Fibroblast of skin of left biceps (primary cell): ENCODE measurements at places on chromosomes 7 and 10.

- DNase-seq, result peak; percentile 69
Measured at GRCh38 chr7:29987811-29988317, 1.7 kb downstream of the SCRN1 start.

- no peak for DNase-seq
Measured at GRCh38 chr10:3828404-3829155, 43.6 kb upstream of the KLF6 start.

- DNase-seq, result no peak
Measured at GRCh38 chr7:79713276-79713675, 259.8 kb upstream of the MAGI2 start.

DNA sequence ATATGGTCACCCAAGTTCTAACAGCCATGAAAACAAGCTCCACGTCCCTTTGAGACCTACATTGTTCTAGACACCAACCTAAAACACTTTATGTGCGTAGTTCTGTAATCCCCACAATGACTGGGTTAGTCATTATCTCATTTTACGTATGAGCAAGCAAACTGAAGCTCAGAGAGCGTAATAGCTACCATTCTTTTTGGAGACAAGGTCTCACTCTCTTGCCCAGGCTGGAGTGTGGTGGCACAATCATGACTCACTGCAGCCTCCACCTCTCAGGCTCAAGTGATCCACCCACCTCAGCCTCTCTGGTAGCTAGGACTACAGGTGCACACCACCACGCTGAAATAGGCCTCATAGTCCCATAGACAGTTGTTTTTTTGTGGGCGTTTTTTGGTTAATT lies 10.5 kb downstream of the DAGLB start:
- no peak for DNase-seq

DNA sequence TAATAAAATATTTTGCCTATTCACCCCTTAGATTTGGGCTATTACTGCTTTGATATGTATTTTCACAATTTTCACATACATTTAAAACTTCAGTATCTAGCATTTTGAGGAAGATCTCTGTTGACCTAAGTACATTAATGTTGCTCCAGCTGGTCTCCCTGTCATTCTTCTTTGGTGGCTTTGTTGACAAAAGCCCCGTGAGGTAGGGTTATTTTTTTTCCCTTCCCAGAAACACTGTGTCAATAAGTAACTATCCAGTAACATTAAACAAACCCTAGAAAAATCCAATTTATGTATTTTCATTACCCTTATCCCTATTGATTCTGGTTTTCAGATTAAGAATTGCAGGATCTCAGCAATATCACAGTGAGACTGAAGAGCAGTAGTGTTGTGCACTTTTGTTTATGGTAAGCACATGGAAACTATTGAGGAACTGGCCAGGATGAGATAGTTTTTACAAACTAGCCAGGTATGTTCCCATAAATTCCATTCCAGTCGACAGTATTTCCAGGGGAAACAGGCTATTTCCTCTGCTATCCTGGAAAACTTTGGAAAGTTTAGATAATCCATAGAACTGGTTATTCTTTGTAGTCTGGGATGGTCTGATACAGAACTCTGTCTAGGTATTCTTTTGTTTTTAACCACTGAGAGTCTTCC lies 198.2 kb downstream of the PON1 start:
- no peak for DNase-seq

DNA sequence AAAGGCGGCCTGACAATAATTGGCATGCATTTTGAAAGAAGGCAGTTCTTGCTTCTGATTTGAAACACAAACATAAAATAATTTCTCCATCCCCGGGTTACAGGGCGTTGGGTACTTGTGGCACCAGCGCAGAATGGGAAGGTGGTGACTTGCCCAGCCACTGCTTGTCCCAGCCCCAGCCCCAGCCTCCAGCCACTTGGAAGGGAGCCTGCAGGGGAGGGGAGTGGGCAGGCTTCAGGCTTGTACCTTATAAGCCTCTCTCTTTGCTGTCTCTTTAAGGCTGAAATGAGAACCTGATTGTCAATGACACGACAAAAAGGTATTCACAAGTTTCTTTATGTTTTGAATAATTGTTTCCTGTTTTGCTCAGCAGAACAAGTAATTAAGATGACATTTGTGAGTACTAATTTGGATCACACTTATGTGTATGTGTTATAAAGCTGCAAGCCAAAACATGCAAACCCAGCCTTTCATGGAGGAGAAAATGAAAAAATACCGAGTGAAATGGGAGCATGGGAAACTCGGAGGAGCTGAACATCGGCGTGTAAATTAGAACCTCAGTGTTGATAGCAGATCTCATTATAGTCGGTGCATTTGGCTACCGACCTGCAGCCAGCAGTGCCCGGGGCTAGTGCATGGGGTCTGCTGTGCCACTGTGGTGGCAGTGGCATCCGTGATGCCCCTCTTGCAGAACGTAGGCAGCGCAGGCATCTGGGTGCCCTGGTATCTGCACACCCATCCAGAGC lies 129.9 kb downstream of the EBF3 start:
- DNase-seq, result no peak

DNA sequence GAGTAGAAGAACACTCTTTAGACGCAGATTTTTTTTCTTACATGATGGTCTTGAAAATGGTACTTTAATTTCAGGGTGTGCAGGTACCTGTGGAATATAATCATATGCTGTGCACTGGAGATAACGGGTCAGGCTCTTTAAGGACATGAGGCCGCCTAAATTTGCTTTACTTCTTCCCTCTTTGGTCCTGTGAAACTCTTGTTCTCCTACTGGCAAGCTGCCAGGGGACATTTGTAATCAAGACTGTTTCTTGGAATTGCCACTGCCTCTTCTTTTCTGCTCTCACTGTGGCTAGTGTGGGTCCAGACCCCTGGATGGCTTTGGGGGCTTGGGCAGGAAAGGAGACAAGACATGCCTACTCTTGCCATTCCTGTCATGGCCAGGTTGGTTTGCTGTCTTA lies 146.0 kb downstream of the SND1 start:
- no peak for DNase-seq

- no peak for DNase-seq
Measured at GRCh38 chr7:91750091-91750490, 130.4 kb downstream of the MTERF1 start.

GRCh38 chr7:79668292-79668691 lies 214.8 kb upstream of the MAGI2 start:
- no peak for DNase-seq

DNA sequence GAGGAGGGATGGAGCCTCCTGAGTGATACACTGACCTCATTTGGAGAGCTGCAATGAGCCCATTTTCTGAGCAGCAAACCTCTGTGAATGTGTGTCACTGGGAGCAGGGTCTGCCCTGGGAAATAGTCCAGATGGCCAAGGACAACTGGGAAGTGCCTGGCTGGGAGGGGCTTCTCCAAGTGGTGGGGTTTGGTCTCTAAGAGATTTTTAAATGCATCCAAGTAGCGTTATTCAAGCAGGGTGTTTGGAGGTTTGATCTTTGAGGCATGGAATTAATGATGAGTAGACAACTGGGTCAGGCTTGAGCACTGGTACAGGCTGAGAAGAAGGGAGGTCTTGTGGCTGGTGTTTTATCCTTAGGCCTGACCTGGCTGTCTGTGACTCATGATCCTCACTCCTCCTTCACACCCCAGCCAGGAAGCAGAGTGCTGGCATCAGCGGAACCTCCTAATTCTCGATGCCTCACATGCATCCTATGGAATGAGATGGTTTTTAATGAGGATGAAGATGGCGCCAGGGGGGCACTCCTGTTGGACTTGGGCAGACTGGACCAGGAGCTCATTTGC lies 3.3 kb downstream of the GOLGA7B start:
- DNase-seq, result no peak

- DNase-seq, result peak; percentile 81
Measured at GRCh38 chr7:68245688-68246087, 1249.1 kb downstream of the TYW1 start.

DNA sequence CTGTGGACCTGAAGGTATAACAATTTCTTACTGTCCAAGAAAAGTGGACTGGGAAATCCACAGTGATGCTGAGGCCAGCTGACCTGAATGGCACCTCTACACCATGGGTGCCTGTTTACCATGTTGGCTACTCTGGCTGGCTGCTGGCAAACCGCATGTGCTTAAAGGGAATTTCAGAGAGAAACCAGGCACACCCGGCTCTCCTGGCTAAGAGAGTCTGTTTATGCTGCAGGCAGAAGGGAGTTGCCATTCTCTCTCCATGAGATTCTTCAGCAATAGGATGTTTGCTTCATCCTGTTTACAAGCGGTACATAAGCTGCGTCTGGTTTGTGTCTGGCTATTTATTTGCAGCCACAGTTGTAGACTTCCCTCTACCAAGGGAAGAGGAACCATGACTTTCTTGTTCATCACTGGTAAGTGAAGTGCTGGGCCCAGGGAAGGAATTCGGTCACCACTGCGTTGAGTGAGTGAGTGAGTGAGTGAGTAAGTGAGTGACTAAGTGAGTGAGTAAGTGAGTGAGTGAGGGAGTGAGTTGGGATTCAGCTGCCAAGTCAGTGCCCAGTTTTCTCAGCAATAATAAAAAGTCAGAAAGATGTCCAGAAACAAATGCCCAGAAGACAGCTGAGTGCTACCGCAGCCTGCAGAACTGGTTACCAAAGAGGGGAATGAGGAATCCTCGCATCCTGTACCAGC lies 90.4 kb downstream of the COBL start:
- DNase-seq, result no peak

DNA sequence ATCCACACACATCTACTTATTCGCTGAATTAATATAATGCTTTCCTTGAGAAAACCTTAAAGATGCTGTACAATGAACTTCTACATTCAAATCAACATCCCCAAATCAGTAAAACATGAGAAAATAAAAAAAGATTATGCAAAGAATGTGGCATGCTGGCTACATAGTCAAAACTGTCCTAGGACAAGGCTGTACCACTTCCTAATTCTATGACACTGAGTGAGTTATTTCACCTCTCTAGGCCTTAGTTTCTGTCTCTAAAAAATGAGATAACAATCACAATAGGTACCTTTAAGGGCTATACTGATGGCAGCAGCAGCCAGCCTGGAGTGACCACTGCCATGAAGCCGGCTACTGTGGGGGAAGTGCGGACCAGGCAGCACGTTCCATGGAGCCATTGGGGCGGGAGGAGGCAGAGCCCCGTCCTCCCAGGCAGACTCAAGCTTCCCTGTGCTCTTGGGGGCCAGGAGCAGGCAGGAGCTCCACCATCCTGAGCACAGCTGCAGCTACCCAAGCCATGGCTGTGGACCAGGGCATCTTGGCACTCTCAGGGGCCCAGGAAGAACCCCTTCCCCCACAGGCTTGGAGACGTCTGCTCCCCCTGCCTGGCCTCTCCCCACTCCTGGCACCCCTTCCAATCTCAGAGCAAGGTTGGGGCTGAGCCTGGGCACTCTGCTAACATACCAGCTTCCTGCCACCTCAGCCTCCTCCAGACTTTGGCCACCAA lies 110.2 kb downstream of the ELAPOR2 start:
- DNase-seq, result no peak

DNA sequence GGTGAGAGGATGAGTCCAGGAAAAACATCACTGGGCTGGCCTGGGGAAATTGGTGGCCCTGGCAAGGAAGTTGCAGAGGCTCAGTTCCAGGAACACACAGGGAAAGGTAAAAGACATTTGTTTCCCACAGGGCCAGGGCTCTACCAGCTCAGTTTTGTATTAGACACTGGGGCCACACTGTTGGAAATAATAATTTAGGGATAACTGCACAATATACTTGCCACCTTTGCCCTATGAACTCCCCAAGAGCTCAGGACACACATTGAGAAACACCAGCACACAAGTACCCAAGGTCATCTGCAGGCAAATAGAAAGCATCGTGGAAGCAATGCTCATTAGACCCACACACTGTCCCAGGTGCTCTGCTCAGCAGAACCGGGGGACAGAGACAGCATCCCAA lies 617.6 kb downstream of the PTPRN2 start:
- DNase-seq, result no peak

DNA sequence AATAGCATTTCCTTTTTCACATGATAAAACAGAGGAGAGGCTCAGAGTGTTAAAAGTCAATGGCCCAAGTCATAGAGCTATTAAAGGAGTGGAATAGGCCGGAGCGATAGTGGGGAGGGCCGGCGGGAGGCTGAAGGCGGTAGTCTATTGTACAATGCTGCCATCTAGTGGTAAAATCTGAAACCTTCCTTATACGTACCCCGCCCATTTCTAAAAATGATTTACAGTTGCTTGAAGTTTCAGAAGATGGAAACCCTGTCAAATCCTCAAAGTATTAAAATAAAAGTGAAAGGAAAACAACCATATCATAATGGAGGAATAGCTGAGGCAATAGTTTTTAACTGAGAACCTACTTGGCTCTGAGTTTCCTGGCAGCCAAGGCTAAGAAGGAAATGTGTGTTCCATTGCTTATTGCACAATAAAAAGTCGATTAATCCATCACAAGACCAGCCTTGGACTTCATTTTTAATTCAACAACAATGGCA lies 209.1 kb downstream of the CCSER2 start:
- DNase-seq, result no peak

- DNase-seq, result peak; percentile 50
Measured at GRCh38 chr7:93914581-93915066, 6.9 kb upstream of the GNG11 start.

DNA sequence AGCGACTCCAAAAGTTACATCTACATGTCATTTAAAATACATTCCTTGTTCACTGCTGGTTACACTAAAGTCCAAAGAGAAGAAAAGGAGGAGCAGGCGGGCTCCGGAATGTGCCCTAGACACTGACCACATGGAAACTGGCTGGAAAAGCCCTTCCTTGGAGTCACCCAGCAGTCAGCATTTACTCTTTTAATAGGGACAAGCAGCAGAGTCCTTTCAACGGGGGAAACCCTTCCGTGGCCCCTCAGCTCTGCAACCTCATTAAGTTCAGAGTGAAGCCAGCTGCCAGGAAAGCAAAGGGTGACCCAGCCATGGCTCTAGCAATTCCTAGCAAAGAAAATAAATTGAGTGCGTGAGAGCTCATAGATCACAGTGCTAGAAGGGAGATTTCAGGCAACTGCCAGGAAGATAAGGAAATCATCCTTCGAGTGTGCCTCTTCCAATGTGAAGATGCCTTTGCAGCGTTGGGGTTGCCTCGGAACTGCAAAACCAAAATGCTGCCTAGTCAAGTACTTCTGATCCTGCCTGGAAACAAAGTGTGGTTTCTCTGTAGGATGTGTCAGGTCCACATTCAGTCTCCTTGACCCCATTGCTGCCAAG lies 101.6 kb downstream of the SORBS1 start:
- DNase-seq, result no peak

GRCh38 chr7:143314127-143314526 lies 1.8 kb upstream of the CLCN1 start:
- no peak for DNase-seq

DNA sequence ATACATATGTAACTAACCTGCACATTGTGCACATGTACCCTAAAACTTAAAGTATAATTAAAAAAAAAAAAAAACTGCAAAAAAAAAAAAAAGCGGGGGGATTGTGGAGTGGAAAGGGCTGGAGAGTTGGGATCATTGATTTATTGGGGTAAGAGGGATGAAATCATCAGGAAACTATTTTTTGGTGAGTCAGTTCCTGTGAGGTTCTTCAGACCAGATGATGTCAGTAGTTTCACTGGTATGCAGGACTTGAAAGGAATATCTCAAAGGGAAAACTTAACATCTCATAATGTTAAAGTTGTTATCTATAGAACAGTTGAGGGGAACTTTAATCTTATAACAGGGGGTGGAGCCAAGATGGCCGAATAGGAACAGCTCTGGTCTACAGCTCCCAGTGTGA lies 32.6 kb upstream of the TECTB start:
- no peak for DNase-seq

- DNase-seq, result no peak
Measured at GRCh38 chr10:73922007-73922863, 11.3 kb downstream of the PLAU start.
